ENCODE measurements at places on chromosomes 12 and 14.
A peak's percentile ranks its signal among the peaks of the same experiment; 100 is the strongest.

- DNase-seq = no peak
Measured at GRCh38 chr12:90770861-90771260, 184.1 kb downstream of the CCER1 start.

GRCh38 chr14:104319491-104320241 lies 181.3 kb downstream of the KIF26A start:
- no peak for DNase-seq

DNA sequence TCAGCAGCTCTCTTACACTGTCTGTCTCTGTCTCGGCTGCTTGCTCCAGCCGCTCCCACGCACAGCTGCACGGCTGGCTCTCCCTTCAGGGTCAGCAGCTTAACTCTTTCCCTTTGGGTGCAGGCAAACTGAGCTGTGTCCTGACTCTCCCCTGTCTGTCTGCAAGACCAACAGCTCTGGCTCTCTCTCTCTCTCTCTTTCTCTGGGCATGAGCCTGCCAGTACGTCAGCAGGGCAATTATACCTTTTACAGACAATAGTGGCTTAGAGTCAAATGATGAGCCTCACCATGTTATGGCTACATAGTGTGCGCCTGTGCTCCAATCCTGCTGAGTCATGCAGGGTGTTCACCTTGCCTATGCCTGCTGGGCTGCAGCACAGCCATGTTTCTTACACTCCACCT lies 120.5 kb upstream of the DDHD1 start:
- DNase-seq = no peak

GRCh38 chr12:128823216-128823915 lies 392 bp downstream of the SLC15A4 start:
- DNase-seq = no peak

GRCh38 chr12:124469193-124469888 lies 98.1 kb downstream of the NCOR2 start:
- DNase-seq = no peak

GRCh38 chr12:34345801-34346200 lies 323.5 kb downstream of the ALG10 start:
- no peak for DNase-seq

DNA sequence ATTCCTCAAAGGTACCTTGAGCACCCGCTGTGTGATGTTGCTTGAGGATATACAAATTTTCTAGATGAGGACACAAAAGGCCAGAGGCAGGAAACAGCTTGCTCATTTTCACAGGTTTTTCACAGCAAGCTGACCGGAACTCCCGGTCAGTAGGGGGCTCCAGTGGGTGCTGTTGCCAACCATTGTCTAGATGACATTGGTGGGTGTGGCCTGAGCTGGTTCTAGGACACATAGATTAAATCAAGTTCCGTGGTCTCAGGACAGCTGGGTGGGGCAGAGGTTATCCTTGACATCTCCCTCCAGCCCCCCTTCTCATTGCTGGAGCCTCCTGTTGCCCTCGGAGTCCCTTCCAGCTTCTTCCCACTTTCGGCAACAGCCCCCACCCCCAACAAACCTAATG lies 153.6 kb upstream of the FKBP4 start:
- DNase-seq = peak; percentile 24

DNA sequence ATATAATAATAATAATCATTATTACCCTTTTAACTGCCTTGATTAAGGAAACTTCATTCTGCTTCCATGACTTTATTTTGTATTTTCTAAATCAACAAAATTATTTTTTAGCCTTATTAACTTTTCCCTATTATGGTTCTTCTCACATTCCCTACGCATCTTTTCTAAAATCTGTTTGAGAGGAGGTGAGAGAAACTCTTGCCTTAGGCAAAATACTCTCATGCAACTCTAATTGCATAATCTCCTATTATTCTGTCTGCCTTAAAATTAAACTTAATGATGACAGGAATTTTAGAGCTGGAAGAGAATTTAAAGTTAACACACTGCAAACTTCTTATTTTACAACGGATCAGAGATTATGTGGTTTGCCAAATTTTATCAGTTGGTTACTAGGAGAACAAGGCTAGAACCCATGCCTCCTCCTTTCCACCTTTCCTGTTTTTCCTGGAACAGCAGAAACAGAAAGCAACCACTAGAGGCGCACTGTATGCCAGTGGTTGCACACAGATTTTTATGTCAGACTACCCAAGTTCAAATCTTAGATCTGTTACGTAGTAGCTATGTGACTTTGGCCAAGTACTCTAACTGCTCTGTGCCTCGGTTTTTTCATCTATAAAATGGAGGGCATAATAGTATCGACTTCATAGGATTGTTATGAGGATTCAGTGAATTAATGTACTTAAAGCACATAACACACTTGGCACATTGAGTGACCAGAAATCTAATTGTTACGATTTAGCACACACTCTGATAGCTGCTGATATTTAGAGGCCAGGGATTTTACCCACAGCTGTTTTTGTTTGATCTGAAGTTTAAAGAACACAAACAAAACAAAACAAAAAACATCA lies 4.3 kb upstream of the BRMS1L start:
- DNase-seq = peak; percentile 70

DNA sequence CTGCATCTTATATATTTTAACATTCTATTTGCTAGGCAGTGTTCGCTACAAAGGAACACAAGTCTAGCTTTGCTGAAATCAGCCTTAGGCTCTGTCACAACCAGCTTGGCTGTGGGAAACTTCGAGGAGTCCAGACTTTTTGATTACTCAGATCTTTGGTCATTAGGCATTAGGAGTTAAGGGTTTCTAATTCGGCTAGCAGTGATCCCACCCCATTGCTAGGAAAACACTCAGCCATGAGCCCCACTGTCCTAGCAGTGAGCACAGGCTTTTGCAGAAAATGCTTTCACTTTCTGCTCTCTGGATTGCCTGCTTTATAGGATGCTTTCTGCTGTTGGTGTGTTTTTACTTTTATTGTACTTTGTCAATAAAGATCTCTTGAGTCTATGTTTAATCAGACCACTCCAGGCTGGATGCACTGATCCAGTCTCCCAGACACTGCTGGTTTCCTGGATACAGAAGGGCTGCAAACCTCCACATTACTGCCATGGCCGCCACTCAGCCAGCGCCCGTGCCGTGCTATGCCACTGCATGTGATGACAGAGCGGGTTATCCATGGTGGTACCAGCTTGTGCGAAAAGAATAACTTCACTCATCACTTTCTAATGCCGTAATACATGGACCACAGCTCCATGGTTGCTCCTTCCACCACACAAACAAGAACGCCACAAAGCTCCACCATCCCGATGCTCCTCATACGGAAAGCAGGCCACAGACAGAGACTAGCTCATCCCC lies 41.0 kb upstream of the PYGL start:
- DNase-seq = peak; percentile 21
